Body of pancreas (tissue), 4 donors: ENCODE measurements at places on chromosomes 3 and 15.

- no peak overlapping the region for H3K4me3 ChIP-seq
- H3K4me1 ChIP-seq, result peaks cover 25% of the 10 kb centered on the region
- no peak for DNase-seq
Measured at GRCh38 chr3:151787626-151788025, 26.3 kb upstream of the AADAC start.

GRCh38 chr3:24047513-24047912 is 102.4 kb downstream of the NR1D2 start:
- no peak overlapping the region for H3K4me3 ChIP-seq
- no peak for DNase-seq
- H3K4me1 ChIP-seq, result no peaks in the 10 kb centered on the region
- no peak overlapping the region for H3K27ac ChIP-seq
- no peaks in the 10 kb centered on the region for H3K27me3 ChIP-seq

GRCh38 chr3:157238457-157238856 is 78.5 kb upstream of the CCNL1 start:
- H3K4me1 ChIP-seq, result no peaks in the 10 kb centered on the region
- H3K27me3 ChIP-seq, result no peaks in the 10 kb centered on the region
- no peaks in the 10 kb centered on the region for H3K36me3 ChIP-seq

GRCh38 chr3:105195260-105195659 is 171.4 kb upstream of the ALCAM start:
- H3K4me1 ChIP-seq, result no peaks in the 10 kb centered on the region
- H3K27me3 ChIP-seq, result no peaks in the 10 kb centered on the region
- no peak for DNase-seq
- no peaks in the 10 kb centered on the region for H3K36me3 ChIP-seq
- no peak overlapping the region for H3K4me3 ChIP-seq

- no peak overlapping the region for H3K4me3 ChIP-seq
- H3K27me3 ChIP-seq, result peaks cover 6% of the 10 kb centered on the region
- H3K4me1 ChIP-seq, result no peaks in the 10 kb centered on the region
- H3K36me3 ChIP-seq, result no peaks in the 10 kb centered on the region
- H3K27ac ChIP-seq, result no peak overlapping the region
- no peak for DNase-seq
Measured at GRCh38 chr3:99767291-99767690, 50.4 kb upstream of the CMSS1 start.

DNA sequence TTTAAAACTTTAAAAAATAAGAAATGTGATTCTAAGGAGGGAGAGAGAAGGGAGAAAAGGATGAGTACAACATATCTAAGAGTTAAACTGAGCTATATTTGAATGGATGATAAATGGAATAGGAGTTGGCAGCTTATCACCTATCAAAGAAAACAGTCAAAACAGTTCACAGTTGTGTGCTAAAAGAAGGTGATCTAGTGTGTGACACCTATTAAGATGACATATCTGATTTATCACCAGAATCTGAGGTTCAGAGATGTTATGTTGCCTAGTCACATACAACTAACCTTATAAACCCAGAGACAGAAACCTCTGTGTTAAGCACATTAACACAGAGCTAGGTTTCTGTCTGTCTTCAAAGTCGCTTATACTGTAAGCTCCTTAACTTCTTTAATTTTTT is 3.0 kb downstream of the ATP13A3 start:
- peaks cover 50% of the 10 kb centered on the region for H3K4me1 ChIP-seq
- H3K4me3 ChIP-seq, result no peak overlapping the region
- no peak overlapping the region for H3K27ac ChIP-seq
- DNase-seq, result no peak

DNA sequence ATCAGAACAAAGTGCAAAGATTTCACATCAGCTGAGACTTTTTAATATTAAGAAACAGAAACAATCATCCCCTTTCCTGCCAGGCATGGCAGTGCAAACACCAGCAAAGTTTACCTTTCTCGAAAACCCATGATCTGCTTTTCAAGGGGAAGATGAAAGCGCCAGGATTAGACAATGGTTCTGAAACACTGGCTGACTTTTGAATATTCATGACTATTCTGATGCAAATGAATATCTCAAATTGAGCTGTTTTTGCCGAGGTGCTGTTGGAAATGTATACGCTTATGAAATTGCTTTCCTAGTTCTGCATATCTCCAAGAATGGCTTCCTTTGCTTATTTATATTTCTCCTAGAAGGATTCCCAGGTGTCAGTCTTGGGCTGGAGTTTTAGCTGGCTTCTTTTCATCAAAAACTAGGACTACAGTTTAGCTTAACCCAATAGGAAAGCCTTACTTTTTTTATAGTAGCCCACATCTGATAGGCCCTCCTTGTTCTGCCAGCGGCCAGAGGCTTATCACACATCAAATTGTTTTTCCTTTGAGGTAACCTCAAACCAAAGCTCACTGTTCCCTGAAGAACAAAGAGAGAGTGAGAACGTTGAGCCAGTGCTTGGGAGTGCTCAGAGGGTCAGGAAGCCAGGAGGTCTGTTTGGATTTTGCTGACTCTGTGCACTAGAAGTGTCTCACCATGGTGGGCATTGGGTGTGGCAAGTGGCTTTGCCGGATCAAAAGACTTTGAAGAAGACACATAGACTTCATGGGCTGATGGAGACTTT is 74.0 kb upstream of the PLCL2 start:
- no peaks in the 10 kb centered on the region for H3K36me3 ChIP-seq
- H3K4me1 ChIP-seq, result no peaks in the 10 kb centered on the region
- no peaks in the 10 kb centered on the region for H3K27me3 ChIP-seq
- no peak overlapping the region for H3K4me3 ChIP-seq
- no peak overlapping the region for H3K27ac ChIP-seq
